HTR-8/SVneo (cell line): ENCODE measurements at places on chromosomes 2 and 18.

- DNase-seq: no peak
These were observed 50.5 kb downstream of the CCDC85A start for GRCh38 chr2:56234241-56234640.

- DNase-seq: no peak
These were observed 171.5 kb upstream of the SIX2 start for GRCh38 chr2:45180779-45181178.

DNA sequence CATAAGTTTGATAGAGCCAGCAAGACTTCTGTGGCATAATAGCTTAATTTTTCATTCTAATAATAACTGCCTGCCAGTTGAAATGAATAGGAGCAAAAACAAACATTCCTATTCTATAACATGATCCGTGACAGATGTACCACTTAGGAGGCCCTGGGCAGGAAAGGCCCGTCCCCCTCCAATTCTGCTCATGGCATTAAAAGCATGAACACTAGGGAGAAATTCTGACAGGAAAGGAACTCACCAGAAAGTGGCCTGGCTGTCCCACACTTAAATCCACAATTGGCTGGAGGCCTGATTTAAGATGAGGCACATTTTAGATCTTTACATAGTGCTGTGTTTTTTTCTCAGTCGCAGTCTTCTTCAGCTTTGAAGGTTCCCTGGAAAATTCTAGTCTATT, 261.9 kb upstream of the ETAA1 start:
- DNase-seq: no peak

DNA sequence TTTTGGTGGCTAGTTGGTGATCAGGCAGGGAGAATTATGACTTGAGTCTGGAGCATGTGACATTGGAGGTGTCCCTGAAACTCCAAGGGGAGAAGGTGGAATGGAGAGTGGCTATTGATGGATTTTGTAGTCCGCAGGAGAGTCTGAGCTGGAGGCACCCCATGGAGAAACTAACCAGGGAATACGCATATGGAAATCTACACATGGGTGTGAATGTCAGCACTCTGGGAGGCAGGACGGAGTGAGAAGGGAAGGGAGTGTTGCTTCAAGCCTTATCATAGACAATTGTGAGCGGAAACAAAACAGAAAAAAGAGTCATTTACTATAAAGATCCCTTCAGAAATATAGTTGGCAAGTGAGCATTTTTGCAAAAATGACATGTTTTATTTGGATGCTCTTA, 667 bp upstream of the SCYGR4 start:
- DNase-seq: no peak

GRCh38 chr2:109403841-109404201, 209.9 kb downstream of the SEPTIN10 start:
- DNase-seq: no peak

GRCh38 chr2:70696142-70696541, 71.9 kb downstream of the ADD2 start:
- no peak for DNase-seq

DNA sequence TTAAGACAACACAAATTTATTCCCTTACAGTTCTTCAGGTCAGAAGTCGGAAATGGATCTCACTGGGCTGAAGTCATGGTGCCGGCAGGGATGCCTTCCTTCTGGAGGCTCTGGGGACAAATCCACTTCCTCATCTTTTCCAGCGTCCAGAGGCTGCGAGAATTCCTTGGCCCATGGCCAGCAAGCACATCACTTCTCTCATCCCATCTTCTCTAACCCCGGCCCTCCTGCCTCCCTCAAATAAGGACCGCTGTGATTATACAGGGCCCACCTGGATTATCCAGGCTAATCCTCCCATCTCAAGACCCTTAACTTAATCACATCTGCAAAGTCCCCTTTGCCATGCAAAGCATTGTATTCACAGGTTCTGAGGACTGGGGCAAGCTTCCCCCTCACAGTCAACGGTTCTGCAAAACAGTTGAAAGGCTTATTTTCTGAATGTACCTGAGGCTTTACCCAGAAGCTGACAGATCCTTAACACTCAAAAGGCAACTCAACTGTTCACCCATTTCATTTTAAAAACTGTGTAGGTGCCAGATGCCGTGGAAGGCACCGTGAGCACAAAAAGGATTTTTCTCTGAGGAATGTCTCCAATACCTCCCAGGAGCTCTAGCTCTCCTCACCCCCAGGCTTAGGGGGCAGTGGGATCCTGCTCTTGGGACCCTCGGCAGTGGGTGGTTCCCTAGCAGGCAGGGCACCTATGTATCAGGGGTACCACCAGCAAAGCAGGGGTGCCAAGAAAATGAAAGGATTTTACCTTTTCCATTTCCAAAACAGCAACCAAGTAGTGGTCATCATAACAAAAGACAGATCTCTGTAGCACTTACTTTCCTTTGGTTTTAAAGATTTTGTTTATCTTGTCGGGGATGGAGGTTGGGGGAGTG, 84.0 kb downstream of the KCTD1 start:
- DNase-seq: no peak

GRCh38 chr18:76410660-76411417, 84.2 kb downstream of the ZNF516 start:
- DNase-seq: no peak

DNA sequence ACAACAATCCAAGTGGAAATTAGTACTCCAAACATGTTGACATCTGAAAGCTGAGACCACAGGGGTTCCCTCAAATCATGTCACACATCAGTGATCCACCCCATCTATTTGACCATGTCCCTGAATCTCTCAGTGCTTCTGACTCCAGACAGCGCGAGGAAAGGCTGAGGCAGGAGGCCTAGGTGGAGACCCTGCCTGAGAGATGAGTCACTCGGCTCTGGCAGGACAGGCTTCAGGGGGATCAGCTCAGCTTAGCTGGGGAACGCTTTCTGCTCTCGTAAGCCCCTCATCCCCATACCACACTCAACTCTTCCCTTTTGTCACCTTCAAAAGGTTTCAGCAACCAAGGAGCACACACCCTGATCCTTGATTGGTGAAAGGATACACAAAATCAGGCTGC, 5.8 kb upstream of the FAM228A start:
- no peak for DNase-seq

DNA sequence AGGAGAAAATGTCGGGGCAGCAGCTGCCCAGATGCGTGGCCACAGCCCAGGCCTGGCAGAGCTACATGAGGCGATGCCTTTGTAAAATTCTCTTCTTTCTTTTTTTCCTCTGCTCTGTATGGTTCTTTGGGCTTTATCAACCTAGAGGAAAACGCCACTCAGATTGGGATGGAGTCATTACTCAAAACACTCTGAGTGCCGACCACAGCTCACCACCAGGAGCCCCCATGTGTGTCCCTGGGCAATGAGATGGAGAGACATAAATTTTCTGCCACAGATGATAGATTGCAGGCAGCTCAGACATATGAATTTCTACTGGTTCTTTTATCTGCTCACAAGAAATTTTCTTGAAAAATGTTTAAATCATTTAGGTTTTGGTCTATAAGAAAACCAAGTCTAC, 56.0 kb downstream of the PARD6G start:
- no peak for DNase-seq

GRCh38 chr2:72149556-72150156, 2.0 kb upstream of the CYP26B1 start:
- DNase-seq: no peak

DNA sequence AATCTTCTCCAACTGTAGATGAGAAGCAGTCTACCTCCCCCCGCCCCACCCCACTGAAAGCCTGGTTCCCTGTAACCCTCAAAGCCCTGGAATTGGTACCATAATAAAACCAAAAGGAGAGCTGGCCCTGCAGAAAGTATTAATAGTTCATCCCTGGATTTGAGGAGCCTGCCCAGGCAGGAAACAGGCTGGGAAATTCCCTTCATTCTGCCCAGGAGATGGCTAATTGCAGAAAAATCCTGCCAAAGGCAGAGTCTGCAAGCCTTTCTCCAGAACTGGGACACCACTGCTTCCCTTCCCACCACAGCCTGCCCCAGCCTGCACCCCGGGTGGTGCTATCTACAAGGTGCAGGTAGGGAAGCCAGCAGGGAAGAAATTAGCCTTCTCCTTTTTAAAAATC, 16.3 kb downstream of the GKN2 start:
- peak; percentile 23 for DNase-seq

DNA sequence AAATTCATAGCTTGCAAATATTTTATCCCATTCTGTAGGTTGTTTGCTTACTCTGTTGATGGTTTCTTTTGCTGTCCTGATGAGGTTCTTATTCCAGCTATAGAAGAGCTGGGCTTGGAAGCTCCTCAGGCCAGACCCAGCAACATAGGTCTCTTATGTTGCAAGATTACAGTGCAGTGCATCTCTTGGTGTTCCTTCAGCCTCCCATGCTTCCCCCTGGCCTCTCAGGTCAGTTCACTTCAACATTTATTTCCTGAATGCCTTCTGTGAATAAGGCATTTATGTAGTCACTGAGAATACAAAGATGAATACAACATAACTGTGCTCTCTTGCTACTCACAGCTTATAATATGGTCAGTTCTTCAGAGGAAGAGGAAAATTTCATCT, 179.0 kb upstream of the SLC39A10 start:
- no peak for DNase-seq

DNA sequence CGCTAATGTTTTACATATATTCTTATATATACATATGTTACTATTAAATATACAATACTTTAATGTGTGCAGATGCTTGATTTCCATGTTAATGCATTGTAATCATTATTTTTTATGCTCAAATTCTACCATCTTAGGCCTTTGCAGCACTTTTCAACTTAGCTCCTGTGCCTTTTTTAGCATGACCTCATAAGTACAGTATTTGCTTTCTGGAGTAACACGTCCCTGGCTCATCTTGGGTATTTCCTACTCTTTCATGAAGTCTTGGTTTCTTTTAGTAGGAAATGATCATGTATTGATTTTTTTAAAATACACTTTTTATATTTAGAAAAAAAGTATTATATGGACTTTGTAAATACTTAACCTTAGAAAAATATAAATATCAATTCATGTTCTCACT, 36.5 kb downstream of the CAB39 start:
- DNase-seq: no peak

- no peak for DNase-seq
These were observed 662.3 kb downstream of the IRS1 start for GRCh38 chr2:226137201-226137811.

DNA sequence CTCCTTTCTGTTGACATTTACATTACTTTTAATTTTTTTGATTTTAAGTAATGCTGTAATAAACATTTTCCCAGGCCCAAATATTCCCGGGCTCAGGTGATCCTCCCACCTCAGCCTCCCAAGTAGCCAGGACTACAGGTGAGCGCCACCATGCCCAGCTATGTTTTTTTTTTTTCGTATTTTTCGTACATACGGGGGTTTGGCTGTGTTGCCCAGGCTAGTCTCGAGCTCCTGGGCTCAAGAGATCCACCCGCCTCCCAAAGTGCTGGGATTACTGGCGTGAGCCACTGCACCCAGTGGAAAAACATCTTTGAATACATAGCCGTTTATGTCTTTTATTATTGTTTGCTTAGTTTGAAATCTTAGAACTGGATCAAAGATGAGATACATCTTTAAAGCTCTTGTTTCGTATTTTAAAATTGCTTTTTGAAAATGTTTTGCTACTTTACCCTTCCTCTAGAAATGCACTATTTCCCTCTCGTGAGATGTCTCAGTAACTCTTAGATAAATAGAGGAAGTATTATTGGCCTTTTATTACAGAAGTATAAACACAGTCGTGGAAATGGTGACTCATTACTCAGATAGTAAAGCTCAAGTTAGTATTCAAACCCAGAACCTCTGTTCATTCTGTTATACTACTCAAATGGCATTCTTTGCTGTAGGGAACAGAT, 2.4 kb downstream of the SMCHD1 start:
- DNase-seq: peak; percentile 34

- DNase-seq: no peak
These were observed 517.2 kb downstream of the NR4A2 start for GRCh38 chr2:155815275-155815674.

- no peak for DNase-seq
These were observed 480.8 kb downstream of the NRXN1 start for GRCh38 chr2:50551018-50551726.

GRCh38 chr2:104321796-104322349, 532.0 kb upstream of the POU3F3 start:
- no peak for DNase-seq

- DNase-seq: no peak
These were observed 447.4 kb upstream of the PKDCC start for GRCh38 chr2:41600460-41600859.

- no peak for DNase-seq
These were observed 320.4 kb downstream of the DLGAP1 start for GRCh38 chr18:4134700-4135099.

GRCh38 chr18:27656167-27656778, 471.2 kb upstream of the CHST9 start:
- DNase-seq: no peak

GRCh38 chr2:63977904-63978303, 41.3 kb downstream of the VPS54 start:
- no peak for DNase-seq

DNA sequence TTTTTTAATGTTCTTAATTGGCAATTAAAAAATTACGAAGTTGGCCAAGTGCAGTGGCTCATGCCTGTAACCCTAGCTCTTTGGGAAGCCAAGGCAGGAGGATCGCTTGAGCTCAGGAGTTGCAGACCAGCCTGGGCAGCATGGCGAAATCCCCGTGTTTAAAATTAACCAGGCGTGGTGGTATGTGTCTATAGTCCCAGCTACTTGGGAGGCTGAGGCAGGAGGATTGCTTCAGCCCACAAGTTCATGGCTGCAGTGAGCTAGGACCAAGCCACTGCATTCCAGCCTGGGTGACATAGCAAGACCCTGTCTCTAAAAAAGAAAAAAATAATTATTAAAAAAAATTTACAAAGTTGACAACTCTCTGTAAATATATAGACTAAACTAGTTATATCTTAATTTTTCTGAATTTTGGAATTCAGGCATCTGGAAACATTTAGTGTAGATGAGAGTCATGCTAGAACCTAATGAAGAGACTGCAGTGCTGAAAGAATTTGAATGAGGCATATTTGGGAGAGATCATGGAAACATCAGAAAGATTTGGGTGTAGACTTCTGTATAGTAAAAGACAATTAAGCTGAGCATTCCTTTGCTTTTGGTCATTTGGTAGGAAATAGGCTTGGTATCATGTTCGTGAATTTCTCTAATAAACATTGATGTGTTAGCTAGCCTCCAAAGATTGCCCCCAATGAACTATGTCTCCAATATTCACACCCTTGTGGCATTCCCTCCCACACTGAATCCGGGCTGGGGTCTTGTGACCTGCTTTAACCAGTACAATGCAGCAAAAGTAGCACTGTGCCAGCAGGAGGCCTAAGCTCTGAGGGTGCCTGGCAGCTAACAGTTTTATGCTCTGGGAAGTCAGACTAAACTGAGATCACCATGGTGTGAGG, 4.2 kb upstream of the ROCK1 start:
- no peak for DNase-seq

GRCh38 chr18:9117980-9118841, 15.7 kb downstream of the NDUFV2 start:
- DNase-seq: no peak

DNA sequence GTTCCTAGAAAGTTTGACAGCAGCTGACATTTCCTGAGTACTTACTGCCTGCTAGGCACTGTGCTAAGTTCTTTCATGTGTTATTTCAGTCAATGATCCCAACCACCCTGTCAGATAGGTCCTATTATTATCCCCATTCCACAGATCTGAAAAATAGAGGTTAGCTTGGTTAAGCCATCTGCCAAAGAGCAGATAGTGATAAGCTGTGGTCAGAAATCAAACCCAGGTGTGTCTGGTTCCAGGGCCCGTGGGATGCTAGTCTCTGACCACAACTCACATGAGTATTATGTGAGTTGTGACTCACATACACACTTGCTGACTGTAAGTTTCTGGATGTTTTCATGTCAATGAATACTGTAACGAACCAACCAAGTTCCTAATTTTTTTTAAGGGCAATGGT, 132.0 kb upstream of the APCDD1 start:
- DNase-seq: no peak

- DNase-seq: no peak
These were observed 386.4 kb downstream of the PIK3C3 start for GRCh38 chr18:42341423-42341822.

- no peak for DNase-seq
These were observed 209.6 kb downstream of the TWIST2 start for GRCh38 chr2:239057533-239057932.
